A549 treated with GW870086 at 1 μM for 4 hours (cell line): ENCODE measurements at places on chromosomes 11 and 22. TPM values are rescaled to one million over a fixed set of nuclear protein-coding genes. Genes with fewer than 3 reads are reported as not detected.

OR51B2 gene
- not detected in 5 replicates for total RNA-seq

PISD gene
- 20.5 to 27.7 TPM (median 25.2 TPM) in 5 replicates for total RNA-seq

NPAS4 gene
- not detected in 5 replicates for total RNA-seq

OR52H1 gene
- total RNA-seq: not detected in 5 replicates

MUC5B gene
- 2.0 to 4.3 TPM (median 3.3 TPM) in 5 replicates for total RNA-seq

JAM3 gene
- 3.5 to 4.7 TPM (median 4.0 TPM) in 5 replicates for total RNA-seq

PANX3 gene
- not detected in 5 replicates for total RNA-seq

CBLIF gene
- not detected in 5 replicates for total RNA-seq

KDM4D gene
- 0.24 to 0.48 TPM (median 0.36 TPM) in 5 replicates for total RNA-seq

SERPIND1 gene
- total RNA-seq: 0.09 TPM in 1 of 5 replicates, not detected in the others

OR2D2 gene
- not detected in 5 replicates for total RNA-seq

SPON1 gene
- not detected in 5 replicates for total RNA-seq

F2 gene
- total RNA-seq: 1.9 to 2.6 TPM (median 2.2 TPM) in 5 replicates

BRSK2 gene
- total RNA-seq: 5.9 to 6.7 TPM (median 6.2 TPM) in 5 replicates

MICAL2 gene
- 104 to 151 TPM (median 139 TPM) in 5 replicates for total RNA-seq

HBD gene
- not detected in 5 replicates for total RNA-seq

CNGA4 gene
- total RNA-seq: 0.07 TPM in 1 of 5 replicates, not detected in the others

OR10A3 gene
- total RNA-seq: not detected in 5 replicates

SYCE3 gene
- total RNA-seq: 0.40 to 0.80 TPM (median 0.75 TPM) in 3 of 5 replicates, not detected in the others

OR10A6 gene
- total RNA-seq: not detected in 5 replicates

MYBPC3 gene
- 0.02 to 0.10 TPM (median 0.06 TPM) in 5 replicates for total RNA-seq

USP28 gene
- total RNA-seq: 11.0 to 16.3 TPM (median 15.6 TPM) in 5 replicates

CLMP gene
- total RNA-seq: 16.6 to 22.6 TPM (median 19.7 TPM) in 5 replicates

C1QTNF5 gene
- total RNA-seq: not detected in 5 replicates

PHLDA2 gene
- 112 to 145 TPM (median 119 TPM) in 5 replicates for total RNA-seq

PKNOX2 gene
- 0.05 TPM in 1 of 5 replicates, not detected in the others for total RNA-seq

IFT27 gene
- 12.4 to 25.7 TPM (median 23.3 TPM) in 5 replicates for total RNA-seq

BLID gene
- total RNA-seq: 0.16 to 0.17 TPM in 2 of 5 replicates, not detected in the others

LRFN4 gene
- 84.6 to 115 TPM (median 106 TPM) in 5 replicates for total RNA-seq

APOL1 gene
- total RNA-seq: 11.4 to 17.7 TPM (median 15.9 TPM) in 5 replicates

SYT12 gene
- total RNA-seq: 17.9 to 29.6 TPM (median 25.7 TPM) in 5 replicates

OR6M1 gene
- not detected in 5 replicates for total RNA-seq

DDI1 gene
- total RNA-seq: not detected in 5 replicates

APOBEC3H gene
- total RNA-seq: 0.26 to 0.45 TPM (median 0.36 TPM) in 5 replicates

HBG1 gene
- total RNA-seq: not detected in 5 replicates

OR2AG1 gene
- not detected in 5 replicates for total RNA-seq

ANKK1 gene
- total RNA-seq: not detected in 5 replicates
